Astrocyte (in vitro differentiated cells and primary cell): ENCODE measurements at places on chromosomes 7 and 10. TPM values are rescaled to one million over a fixed set of nuclear protein-coding genes. Genes with fewer than 3 reads are reported as not detected.

Gene NDUFB8
- 155 TPM in 2 replicates for total RNA-seq

Gene CDC14C
- 0.14 and 0.17 TPM in 2 replicates for total RNA-seq

Gene DMBT1
- total RNA-seq: not detected in 2 replicates

Gene SLC26A3
- total RNA-seq: not detected in 2 replicates

DNA sequence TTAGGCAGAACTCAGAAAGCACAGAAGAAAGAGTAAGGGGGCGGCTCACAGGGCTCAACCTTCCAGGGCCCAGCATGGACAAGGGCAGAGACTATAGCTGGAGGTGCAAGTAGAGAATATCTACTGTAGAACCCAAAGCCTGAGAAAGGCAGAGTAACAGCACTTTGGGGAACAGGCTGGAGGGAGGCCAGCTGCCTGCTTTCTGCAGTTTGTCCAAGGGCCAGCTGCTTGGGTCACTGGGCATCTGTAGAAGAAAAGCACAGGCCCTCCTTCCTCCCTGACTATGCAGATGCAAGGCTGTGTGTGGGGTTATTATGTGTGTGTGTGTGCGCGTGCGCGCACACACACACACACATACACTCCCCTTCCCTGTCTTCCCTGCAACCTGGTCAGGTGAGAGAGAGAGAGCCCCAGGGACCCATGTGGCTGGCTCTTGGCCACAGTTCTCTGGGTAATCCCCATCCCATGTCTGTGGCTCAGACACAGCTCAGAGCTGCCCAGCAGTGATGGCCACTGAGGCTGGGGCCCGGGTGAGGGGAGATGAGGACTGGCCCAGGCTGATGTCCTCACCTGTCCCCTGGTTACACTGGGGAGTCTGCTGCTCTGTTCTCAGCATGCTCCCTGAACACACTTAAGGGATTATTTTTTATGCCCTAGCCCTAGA, 9.0 kb downstream of the ADRA2A start:
- no peak for DNase-seq

GRCh38 chr10:15518250-15518649, 147.2 kb upstream of the FAM171A1 start:
- peak; percentile 15 for DNase-seq

GRCh38 chr7:157177333-157177982, 38.7 kb downstream of the UBE3C start:
- no peak for DNase-seq

DNA sequence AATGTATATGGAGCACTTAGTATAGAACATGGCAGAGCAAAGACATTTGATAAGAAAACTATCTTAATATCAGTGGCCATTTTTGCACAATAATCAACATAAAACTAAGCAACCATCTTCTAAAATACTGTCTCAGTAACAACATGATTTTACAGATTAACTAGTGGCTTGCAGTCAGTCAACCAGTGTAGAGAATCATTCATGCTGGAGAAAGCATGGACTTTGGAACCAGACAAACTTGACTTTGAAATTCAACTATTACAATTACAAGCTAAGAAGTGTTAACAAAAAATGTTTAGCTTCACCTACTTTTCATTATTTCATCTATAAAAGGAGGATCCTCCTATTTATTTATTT, 27.7 kb downstream of the CUBN start:
- no peak for DNase-seq

DNA sequence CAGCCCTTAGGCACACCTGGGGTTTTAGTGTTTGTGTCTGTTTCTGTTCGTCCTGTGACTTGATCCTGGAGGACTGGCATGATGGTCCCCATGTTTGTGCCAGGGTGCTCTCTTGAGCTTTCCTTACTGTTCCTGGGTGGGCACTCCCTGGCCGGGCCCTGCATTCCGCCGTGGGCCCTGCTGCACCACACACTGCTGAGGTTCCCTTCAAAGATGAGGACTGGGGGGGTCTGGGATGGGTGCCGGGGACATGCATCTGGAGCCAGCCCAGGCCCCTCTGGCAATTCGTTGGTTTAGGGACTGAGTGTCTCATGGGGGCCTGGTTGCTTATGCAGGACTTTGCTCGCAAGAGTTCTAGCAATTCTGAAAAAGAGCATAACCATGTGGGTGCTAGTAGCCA, 4.7 kb downstream of the AGAP3 start:
- no peak for DNase-seq

DNA sequence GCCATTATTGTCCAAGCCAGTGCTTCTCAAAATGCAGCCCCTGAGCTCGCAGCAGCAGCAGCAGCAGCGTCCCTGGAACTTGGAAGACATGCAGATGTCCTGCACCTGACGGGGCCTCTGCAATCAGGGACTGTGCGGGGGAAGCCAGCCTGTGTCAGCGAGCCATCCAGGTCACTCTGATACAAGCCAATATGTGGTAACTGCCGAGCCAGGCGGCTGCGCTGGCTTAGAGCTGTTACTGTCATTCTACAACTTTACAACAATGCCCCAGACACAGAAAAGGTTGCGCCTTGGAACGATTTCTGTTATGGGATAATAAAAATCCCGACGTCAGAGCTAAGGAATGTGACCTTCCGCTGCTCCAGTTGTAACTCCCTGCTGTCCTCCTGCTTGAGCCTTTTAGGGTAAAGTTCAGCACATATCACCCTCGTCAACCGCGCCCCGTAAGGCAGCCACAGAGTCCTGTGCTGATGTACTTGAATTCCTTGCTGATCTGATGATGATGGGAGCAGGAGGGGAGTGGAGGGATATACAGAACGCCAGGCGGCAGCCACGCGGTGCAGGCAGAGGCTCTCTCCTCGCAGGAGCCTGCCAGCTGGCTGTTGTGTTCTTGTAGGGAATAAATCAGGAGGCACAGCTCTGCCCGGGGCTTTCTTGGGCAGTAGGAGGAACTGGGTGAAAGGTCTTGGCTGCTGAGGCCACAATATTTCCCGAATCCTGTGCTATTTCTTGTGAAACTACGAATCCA, 20.0 kb upstream of the CRYGN start:
- peak; percentile 80 for DNase-seq

- peak; percentile 70 for DNase-seq
These were observed 75.8 kb downstream of the PODXL start for GRCh38 chr7:131480384-131481315.

- DNase-seq: no peak
These were observed 1205.3 kb downstream of the REEP3 start for GRCh38 chr10:64726466-64726865.

GRCh38 chr10:94218493-94219183, 144.1 kb downstream of the NOC3L start:
- DNase-seq: peak; percentile 40

DNA sequence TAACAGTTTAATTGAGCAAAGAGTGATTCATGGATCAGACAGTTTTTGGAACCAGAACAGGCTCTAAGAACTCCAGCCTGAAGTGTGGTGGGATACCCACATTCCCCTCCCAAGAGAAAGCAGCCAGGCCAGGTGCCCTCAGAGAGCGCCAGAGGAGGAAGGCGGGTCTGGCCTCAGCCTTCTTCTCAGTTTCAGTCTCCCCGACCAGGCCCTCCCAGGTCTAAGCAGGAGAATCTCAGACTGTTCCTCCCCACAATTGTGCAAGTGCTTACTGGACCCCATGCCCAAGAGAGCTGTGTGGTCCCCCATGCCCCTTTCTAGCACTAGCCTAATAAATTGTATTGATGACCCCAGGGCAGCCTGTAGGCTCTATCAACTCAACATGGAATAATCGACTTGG, 25.6 kb downstream of the PPIF start:
- no peak for DNase-seq

DNA sequence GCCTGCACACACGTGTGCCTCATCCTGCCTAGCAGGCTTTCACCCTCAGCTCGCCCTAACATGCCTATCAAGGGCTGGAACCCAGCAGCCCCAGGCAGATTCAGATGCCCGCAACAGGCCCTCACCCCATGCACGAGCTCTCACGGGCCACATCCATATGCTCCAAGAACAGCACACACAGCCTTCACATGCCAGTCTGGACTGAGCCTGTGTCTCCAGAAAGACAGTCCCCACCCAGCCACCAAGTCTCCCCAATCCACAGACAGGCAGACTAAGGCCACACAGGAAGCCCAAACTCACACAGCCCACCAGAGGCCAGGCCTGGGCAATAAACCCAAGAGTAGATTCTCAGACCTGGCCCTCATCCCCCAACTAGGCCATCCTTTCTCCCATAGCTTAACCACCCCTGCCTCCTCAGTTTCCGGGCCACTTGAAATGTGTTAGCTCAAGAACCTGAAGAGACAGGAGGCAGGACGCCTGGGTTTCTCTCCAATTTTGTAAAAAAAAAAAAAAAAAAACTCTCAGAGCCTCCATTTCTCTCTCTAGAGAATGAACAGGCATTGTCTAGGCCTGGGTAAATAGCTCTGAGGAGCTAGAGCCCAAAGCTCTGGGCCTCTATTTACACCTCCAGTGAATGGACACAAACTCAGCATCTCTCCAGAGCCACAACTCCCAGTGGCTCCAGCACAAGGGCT, 6.8 kb downstream of the LDB1 start:
- no peak for DNase-seq

DNA sequence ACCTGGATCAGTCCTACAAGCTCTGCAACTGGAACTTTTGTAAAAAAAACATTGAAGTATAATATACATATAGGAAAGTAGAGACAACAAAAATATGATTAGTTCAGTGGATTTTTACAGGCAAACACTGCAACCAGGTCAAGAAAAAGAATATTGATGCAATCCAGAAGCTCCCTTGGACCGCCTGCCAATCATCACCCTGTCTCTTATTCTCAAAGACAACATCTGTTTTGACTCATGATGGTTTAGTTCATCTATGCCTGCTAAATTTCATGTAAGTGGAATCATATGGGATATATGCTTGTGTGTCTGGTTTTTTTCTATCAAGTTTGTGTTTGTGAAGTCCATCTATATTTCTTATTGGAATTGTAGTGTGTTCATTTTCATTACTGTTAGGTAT, 7.7 kb upstream of the HYCC1 start:
- no peak for DNase-seq

- no peak for DNase-seq
These were observed 35.6 kb downstream of the PRPS1L1 start for GRCh38 chr7:17991866-17992648.

DNA sequence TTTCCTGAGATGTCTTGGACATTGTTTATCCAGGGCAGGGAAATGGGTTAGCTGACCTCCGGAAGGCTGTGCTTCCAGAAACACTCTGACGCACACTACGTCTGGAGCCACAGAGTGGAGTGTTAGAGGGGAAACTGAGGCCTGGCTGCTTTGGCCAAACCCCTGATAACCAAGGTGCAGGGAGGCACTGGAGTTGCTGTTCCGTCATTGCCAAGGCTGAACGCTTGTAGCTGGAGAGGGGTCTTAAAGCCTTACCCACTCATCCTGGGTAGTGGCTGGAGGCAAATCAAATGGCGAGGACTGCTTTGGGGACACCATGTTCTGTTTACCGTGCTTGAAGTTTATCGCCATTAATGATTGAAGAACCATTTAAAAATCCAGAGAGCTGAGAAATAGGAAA, 604.1 kb upstream of the FOXK1 start:
- DNase-seq: no peak

DNA sequence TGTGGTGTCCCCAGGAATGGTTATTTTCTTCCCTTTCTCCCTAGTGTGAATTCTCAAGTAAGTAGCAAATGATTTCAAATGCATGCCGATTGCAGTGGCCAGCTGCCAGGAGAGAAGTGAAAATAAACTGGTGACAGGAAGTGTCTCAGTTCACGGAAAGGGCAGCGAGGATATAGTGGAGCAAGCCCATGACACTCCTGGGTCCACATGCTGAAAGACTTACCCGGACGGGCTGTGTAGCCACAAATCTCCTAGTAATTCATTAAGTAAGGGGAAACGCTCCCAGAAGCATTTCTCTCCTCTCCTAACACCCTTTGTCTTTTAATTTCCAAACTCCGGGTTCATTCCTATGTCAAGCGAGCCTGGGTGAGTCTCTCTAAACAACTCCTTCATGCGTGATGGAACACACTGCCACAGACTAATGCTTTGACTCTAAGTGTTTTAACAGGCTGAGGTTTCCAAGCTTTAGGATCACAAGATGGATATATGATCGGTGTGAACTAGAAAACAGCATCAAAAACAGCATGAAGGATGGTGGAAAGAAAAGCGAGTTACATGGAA, 125.6 kb downstream of the CYP26A1 start:
- peak; percentile 85 for DNase-seq
